A549 treated with CORT108297 at 1 μM for 4 hours (cell line): ENCODE measurements at places on chromosomes 3 and 15. TPM values are rescaled to one million over a fixed set of nuclear protein-coding genes. Genes with fewer than 3 reads are reported as not detected.

PPP1R14D gene
- total RNA-seq: 0.10 to 0.28 TPM in 2 of 5 replicates, not detected in the others

ENTPD3 gene
- 0.04 to 0.06 TPM (median 0.05 TPM) in 3 of 5 replicates, not detected in the others for total RNA-seq

ADAMTS9 gene
- 0.48 to 0.92 TPM (median 0.51 TPM) in 5 replicates for total RNA-seq

GRIP2 gene
- 1.1 to 2.2 TPM (median 1.9 TPM) in 5 replicates for total RNA-seq

ZNF385D gene
- 0.01 to 0.05 TPM (median 0.02 TPM) in 3 of 5 replicates, not detected in the others for total RNA-seq

TRPM1 gene
- not detected in 5 replicates for total RNA-seq

LRRIQ4 gene
- not detected in 5 replicates for total RNA-seq

TEX9 gene
- total RNA-seq: 3.8 to 5.0 TPM (median 4.6 TPM) in 5 replicates
